Suprapubic skin (tissue), 4 donors: ENCODE measurements at places on chromosomes 5 and 9. TPM values are rescaled to one million over a fixed set of nuclear protein-coding genes. Genes with fewer than 3 reads are reported as not detected.

The SLC6A19 gene
- not detected for total RNA-seq

- no peaks in the 10 kb centered on the region for H3K36me3 ChIP-seq
- H3K4me1 ChIP-seq: no peaks in the 10 kb centered on the region
Measured at GRCh38 chr5:94747371-94747770, 128.9 kb downstream of the SLF1 start.

- no peak for DNase-seq
- no peak overlapping the region for H3K4me3 ChIP-seq
- no peak overlapping the region for H3K27ac ChIP-seq
Measured at GRCh38 chr5:144458216-144458615, 287.5 kb downstream of the KCTD16 start.

DNA sequence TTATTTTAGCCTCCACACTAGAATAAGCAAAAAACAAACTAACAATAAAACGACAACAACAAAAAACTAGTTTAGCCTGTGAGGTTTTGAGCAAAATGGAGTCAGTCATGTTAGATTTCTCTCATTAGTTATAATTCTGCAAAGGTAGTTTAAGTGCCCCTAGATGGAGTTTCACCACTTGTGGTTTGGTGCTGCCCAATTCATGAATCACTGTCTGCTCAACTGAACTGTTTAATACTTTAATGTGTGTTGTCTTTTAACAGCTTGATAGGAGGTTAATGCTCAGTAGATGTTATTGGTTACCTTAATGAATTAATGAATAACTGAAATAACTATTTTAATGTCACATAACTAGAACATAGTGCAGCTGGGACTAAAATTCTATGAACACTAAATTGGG is 3.5 kb upstream of the PLAA start:
- no peak for DNase-seq
- H3K27ac ChIP-seq: no peak overlapping the region
- peaks cover 24% of the 10 kb centered on the region for H3K4me1 ChIP-seq
- H3K36me3 ChIP-seq: no peaks in the 10 kb centered on the region
- no peak overlapping the region for H3K4me3 ChIP-seq

- DNase-seq: no peak
- H3K4me3 ChIP-seq: no peak overlapping the region
- H3K27ac ChIP-seq: no peak overlapping the region
- no peaks in the 10 kb centered on the region for H3K27me3 ChIP-seq
- H3K4me1 ChIP-seq: no peaks in the 10 kb centered on the region
Measured at GRCh38 chr5:105158526-105158925, 1595.9 kb upstream of the NUDT12 start.

- H3K27me3 ChIP-seq: no peaks in the 10 kb centered on the region
- H3K36me3 ChIP-seq: no peaks in the 10 kb centered on the region
- H3K4me1 ChIP-seq: peaks cover 22% of the 10 kb centered on the region
- H3K27ac ChIP-seq: peak overlapping the region; percentile 62
Measured at GRCh38 chr5:67182301-67182790, 14.3 kb downstream of the CD180 start.

DNA sequence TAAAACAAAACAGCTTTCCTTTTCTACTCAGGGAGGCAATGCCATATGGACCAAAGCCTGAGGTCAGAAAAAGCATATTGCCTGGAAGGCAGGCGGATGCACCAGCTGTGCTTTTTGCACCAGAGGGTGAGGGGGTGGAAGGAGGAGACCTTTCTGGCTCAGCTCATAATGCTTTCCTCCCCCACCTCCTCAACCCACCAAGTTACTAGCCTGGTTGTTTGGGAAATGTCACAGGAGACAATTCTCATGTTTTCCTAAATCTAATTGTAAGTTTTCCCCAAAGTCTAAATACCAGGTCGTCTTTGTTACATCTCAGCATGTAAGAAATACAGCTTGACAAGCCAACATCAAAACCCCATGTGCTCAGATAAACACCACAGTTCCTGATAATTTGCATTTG is 72.6 kb upstream of the DMRTA1 start:
- H3K36me3 ChIP-seq: no peaks in the 10 kb centered on the region
- no peak for DNase-seq
- no peaks in the 10 kb centered on the region for H3K4me1 ChIP-seq
- H3K27ac ChIP-seq: no peak overlapping the region
- no peaks in the 10 kb centered on the region for H3K27me3 ChIP-seq

- no peaks in the 10 kb centered on the region for H3K4me1 ChIP-seq
- no peak for DNase-seq
- H3K27ac ChIP-seq: no peak overlapping the region
- no peaks in the 10 kb centered on the region for H3K36me3 ChIP-seq
- no peaks in the 10 kb centered on the region for H3K27me3 ChIP-seq
- no peak overlapping the region for H3K4me3 ChIP-seq
Measured at GRCh38 chr5:30103052-30103451, 1090.4 kb upstream of the CDH6 start.

DNA sequence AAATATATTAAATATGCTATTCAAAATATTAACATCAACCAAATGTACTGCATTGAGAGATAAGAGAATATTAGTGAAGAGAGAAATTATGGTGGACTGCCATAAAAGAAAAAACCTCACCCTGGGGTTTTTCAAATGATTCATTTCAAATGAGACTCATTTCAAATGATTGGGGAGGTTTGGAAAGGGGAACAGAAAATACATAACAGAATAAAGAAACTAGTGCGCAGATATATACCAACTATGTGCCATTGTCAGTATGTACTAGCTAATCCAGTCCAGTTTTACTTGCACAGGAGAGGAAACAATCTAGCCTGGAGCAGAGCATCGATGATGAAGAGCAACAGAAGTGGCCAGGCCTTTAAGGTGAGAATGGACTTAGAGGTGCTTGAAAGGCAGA is 651.6 kb upstream of the RORB start:
- no peaks in the 10 kb centered on the region for H3K36me3 ChIP-seq
- no peak overlapping the region for H3K27ac ChIP-seq
- no peak overlapping the region for H3K4me3 ChIP-seq
- H3K27me3 ChIP-seq: no peaks in the 10 kb centered on the region
- H3K4me1 ChIP-seq: no peaks in the 10 kb centered on the region

DNA sequence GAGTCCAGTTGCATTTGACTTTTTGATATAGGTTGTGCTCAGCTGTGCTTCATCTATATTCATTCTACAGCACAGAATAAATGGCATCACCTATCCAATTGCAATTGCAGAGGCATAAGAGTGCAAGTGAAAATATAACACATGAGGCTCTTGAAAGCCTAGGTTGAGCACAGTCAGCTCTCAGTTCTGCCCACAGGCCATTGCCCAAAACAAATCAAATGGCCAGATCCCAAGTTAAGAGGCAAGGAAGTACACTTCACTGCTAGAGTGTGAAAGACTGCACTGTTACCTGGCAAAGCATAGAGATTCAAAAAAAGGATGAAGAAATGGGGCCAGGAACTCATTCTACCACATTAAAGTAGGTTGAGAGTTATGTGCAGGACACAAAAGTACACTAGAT is 305.5 kb upstream of the SEMA6A start:
- no peak for DNase-seq
- H3K27ac ChIP-seq: no peak overlapping the region
- H3K27me3 ChIP-seq: no peaks in the 10 kb centered on the region
- H3K4me3 ChIP-seq: no peak overlapping the region
- no peaks in the 10 kb centered on the region for H3K4me1 ChIP-seq

- peaks cover 73% of the 10 kb centered on the region for H3K36me3 ChIP-seq
- H3K27me3 ChIP-seq: no peaks in the 10 kb centered on the region
- H3K4me1 ChIP-seq: no peaks in the 10 kb centered on the region
- H3K27ac ChIP-seq: no peak overlapping the region
Measured at GRCh38 chr5:862367-863243, 11.8 kb upstream of the ZDHHC11 start.

The CDH18 gene
- 0.99 TPM for total RNA-seq

The TMEM215 gene
- not detected for total RNA-seq

- no peaks in the 10 kb centered on the region for H3K27me3 ChIP-seq
- no peak for DNase-seq
- H3K4me3 ChIP-seq: no peak overlapping the region
- H3K36me3 ChIP-seq: no peaks in the 10 kb centered on the region
- no peaks in the 10 kb centered on the region for H3K4me1 ChIP-seq
Measured at GRCh38 chr9:38339087-38339486, 53.4 kb upstream of the ALDH1B1 start.

- H3K36me3 ChIP-seq: peaks cover 50% of the 10 kb centered on the region
- H3K27ac ChIP-seq: no peak overlapping the region
- DNase-seq: no peak
- no peak overlapping the region for H3K4me3 ChIP-seq
Measured at GRCh38 chr9:69223605-69224004, 49.5 kb downstream of the TJP2 start.

GRCh38 chr5:143355710-143356109 is 47.8 kb downstream of the NR3C1 start:
- no peak overlapping the region for H3K4me3 ChIP-seq
- peak overlapping the region; percentile 48 for H3K27ac ChIP-seq
- no peaks in the 10 kb centered on the region for H3K36me3 ChIP-seq
- peaks cover 57% of the 10 kb centered on the region for H3K4me1 ChIP-seq
- peak; percentile 84 for DNase-seq

- H3K36me3 ChIP-seq: no peaks in the 10 kb centered on the region
- H3K27ac ChIP-seq: no peak overlapping the region
- no peaks in the 10 kb centered on the region for H3K27me3 ChIP-seq
- no peaks in the 10 kb centered on the region for H3K4me1 ChIP-seq
- no peak overlapping the region for H3K4me3 ChIP-seq
Measured at GRCh38 chr5:162221910-162222309, 154.3 kb downstream of the GABRG2 start.

GRCh38 chr5:155651-156410 is 35.5 kb upstream of the LRRC14B start:
- H3K27ac ChIP-seq: no peak overlapping the region
- no peaks in the 10 kb centered on the region for H3K4me1 ChIP-seq
- peak; percentile 60 for DNase-seq
- H3K27me3 ChIP-seq: peaks cover 3% of the 10 kb centered on the region
- no peak overlapping the region for H3K4me3 ChIP-seq

DNA sequence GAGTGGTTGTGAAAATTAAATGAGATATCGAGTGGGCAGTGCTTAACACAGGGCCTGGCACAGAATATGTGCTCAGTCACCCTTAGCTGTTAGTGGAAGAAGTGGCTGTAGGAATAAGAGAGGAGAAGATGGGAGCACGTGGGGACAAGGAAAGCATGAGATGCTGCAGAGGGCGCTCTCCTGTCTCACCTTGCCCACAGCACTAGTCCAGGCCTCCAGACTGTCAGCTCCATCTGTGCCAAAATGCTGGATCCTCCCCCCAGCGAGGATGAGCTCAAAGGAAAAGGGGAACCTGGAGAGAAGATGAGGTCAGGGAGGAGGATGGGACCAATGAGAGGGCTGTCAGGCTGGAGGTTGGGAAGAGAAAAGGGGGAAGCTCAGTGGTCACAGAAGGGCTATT is 12.5 kb downstream of the ARAP3 start:
- no peaks in the 10 kb centered on the region for H3K36me3 ChIP-seq
- no peaks in the 10 kb centered on the region for H3K27me3 ChIP-seq
- no peak for DNase-seq
- no peak overlapping the region for H3K4me3 ChIP-seq
- H3K27ac ChIP-seq: no peak overlapping the region

- no peaks in the 10 kb centered on the region for H3K4me1 ChIP-seq
- no peaks in the 10 kb centered on the region for H3K27me3 ChIP-seq
- H3K36me3 ChIP-seq: no peaks in the 10 kb centered on the region
- H3K27ac ChIP-seq: no peak overlapping the region
Measured at GRCh38 chr5:16477541-16477940, 11.9 kb upstream of the ZNF622 start.

DNA sequence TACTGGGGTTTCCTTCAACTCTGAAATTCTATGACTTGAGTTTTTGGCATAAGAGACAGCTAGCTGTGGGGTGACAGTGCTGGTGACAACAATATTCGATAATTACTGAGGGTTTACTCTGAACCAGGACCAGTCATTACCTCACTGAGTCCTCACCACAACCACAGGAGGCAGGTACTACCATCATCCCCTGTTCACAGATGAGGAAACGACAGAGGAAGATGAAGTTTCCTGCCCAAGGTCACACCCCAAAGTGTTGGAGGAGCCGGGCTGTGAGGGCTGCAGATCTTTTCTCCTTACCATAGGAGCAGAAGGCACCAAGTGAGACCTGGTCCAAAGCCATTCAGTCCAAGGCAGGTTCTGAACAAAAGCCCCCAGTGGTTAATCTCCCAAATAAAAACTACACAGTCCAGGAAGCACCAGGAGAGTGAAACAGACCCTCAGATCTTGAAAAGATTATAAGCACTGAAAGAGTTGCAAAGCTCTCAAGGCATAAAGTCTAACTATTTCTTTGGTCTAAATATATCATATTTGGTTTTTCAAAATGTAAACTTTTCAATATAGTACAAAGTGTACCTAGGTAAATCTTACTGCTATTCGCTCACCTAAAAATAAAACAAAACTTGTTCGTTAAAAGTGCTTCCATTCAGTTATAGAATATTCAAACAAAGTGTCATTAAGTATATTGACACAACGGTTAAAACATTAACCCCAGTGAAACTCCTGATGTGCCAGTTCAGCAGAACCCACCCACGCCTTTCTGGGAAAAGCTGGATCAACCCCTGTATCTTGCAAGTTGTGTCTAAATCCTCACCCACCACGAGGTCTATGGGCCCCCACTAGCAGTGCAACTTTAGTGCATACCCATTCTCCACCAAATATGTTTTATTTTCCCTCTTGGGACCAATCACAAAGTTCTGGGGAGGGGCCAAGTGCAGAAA is 82.6 kb upstream of the EQTN start:
- H3K36me3 ChIP-seq: no peaks in the 10 kb centered on the region
- no peak overlapping the region for H3K4me3 ChIP-seq
- no peaks in the 10 kb centered on the region for H3K27me3 ChIP-seq
- H3K27ac ChIP-seq: no peak overlapping the region

DNA sequence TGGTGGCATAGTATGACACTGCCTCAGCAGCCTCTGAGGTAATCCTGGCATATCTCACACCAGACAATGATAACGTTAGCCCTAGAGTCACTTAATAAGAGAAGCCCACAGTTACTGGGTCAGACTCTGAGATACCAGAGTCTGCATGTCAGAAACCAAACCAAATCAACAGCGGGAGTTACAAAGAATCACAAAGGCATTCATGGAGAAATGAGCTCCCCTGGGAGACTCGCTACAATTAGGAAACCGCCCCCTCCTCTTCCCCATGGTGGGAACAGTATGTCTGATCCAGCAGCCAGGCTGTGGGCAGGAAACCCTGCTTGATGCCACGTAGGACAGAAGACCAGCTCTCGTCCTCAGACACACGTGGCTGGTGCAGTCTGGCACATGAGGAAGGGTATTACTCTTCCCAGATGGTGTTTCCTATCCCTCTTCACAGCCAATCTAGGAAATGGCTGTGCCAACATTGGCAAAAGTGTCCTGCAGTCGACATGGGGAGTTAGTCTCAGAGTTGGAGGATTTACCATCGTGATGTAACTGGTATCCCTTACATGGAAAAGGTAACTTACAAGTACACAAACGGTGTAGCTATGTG is 485.4 kb downstream of the ZNF608 start:
- H3K36me3 ChIP-seq: no peaks in the 10 kb centered on the region
- no peak for DNase-seq
- peaks cover 20% of the 10 kb centered on the region for H3K4me1 ChIP-seq
- no peak overlapping the region for H3K4me3 ChIP-seq

GRCh38 chr9:21689854-21690253 is 112.6 kb upstream of the MTAP start:
- DNase-seq: no peak
- H3K4me1 ChIP-seq: peaks cover 17% of the 10 kb centered on the region
- H3K27ac ChIP-seq: no peak overlapping the region
- H3K36me3 ChIP-seq: no peaks in the 10 kb centered on the region
- H3K27me3 ChIP-seq: no peaks in the 10 kb centered on the region
- H3K4me3 ChIP-seq: no peak overlapping the region

- H3K27me3 ChIP-seq: no peaks in the 10 kb centered on the region
- H3K4me1 ChIP-seq: peaks cover 18% of the 10 kb centered on the region
- H3K36me3 ChIP-seq: peaks cover 5% of the 10 kb centered on the region
- peak overlapping the region; percentile 70 for H3K4me3 ChIP-seq
- DNase-seq: no peak
Measured at GRCh38 chr9:37575511-37575914, 667 bp downstream of the FBXO10 start.

GRCh38 chr5:20649966-20650365 is 662.0 kb upstream of the CDH18 start:
- DNase-seq: no peak
- H3K36me3 ChIP-seq: no peaks in the 10 kb centered on the region
- no peak overlapping the region for H3K4me3 ChIP-seq
- H3K4me1 ChIP-seq: no peaks in the 10 kb centered on the region
